ENCODE measurements at places on chromosomes 11 and 22.
A peak's percentile ranks its signal among the peaks of the same experiment; 100 is the strongest.

- no peak for DNase-seq
Observed at GRCh38 chr11:95531116-95531515, 258.5 kb downstream of the FAM76B start.

GRCh38 chr11:8477151-8477550, 116.9 kb downstream of the STK33 start:
- DNase-seq: no peak

- DNase-seq: no peak
Observed at GRCh38 chr11:1571760-1572196, 293 bp downstream of the DUSP8 start.

DNA sequence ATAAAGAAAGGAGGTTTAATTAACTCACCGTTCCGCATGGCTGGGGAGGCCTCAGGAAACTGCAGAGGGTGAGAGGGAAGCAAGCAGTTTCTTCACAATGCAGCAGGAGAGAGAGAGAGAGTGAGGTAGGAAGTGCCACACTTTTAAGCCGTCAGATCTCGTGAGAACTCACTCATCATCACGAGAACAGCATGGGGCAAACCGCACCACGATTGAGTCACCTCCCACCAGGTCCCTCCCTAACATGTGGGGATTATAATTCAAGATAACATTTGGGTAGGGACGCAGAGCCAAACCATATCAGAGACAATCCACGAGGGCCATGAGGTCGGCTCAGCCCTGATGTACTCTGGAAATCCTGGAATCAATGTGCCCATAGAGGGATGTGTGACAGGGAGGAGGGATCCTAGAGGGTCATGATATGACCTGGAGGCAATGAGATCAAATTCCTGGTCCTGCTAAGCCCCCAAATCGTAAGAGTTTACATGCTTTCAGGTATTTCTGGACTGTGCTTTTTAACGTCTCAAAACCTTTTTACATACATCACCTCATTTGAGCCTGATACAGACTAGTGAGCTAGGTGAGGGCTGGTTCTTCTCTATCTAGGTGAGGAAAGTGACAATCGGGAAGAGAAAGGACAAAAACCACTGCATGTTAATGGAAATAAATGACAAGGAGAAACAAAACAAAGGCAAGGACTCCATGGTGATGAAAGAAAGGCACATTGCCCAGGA, 19.5 kb upstream of the RASSF10 start:
- DNase-seq: no peak

DNA sequence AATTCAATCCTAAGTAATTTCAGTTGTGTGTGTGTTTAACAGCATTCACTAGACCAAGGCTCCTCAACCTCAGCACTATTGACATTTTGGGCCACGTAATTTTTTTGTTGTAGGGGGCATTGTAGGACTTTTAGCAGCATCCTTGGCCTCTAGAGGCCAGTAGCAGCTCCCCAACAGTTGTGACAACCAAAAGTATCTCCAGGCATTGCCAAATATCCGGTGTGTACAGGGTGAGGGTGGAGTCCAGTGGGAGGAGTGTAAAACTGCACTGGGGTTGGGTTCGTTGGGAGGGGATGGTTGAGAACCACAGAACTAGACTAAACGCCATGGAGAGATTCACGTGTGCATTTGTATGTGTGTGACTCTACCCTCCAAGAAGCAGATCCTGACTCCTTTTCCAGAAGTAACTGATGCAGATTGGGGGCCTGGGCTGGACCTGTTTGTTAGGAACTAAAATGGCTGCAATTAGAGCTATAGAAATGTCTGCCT, 5.9 kb upstream of the PHF21A start:
- no peak for DNase-seq

DNA sequence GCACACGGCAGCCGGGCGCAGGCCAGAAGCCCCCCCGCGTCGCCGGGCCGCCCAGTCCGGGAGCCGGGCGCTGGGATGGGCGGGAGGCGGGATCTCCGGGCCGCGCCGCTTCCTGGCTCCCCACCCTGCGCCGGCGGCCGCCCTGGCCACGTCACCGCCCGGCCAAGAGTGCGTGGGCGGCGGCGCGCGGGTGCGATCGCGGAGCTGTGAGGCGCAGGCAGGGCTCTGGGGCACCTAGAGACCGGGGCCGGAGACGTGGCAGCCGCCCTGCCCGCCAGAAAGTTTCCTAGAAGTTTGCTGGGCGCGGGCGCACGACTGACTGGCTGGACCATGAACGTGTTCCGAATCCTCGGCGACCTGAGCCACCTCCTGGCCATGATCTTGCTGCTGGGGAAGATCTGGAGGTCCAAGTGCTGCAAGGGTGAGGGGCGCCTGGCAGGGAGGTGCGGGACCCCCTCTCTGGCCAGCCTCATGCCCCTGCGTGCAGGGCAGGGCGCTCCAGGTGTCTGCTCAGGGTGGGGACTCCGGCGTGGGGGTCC, at the start of gene KDELR3:
Gene KDELR3 (plus strand): TSS at position 193 of the 539 bp plus-strand sequence. CDS start 138 bp downstream, at position 331.
- peak; percentile 53 for DNase-seq

DNA sequence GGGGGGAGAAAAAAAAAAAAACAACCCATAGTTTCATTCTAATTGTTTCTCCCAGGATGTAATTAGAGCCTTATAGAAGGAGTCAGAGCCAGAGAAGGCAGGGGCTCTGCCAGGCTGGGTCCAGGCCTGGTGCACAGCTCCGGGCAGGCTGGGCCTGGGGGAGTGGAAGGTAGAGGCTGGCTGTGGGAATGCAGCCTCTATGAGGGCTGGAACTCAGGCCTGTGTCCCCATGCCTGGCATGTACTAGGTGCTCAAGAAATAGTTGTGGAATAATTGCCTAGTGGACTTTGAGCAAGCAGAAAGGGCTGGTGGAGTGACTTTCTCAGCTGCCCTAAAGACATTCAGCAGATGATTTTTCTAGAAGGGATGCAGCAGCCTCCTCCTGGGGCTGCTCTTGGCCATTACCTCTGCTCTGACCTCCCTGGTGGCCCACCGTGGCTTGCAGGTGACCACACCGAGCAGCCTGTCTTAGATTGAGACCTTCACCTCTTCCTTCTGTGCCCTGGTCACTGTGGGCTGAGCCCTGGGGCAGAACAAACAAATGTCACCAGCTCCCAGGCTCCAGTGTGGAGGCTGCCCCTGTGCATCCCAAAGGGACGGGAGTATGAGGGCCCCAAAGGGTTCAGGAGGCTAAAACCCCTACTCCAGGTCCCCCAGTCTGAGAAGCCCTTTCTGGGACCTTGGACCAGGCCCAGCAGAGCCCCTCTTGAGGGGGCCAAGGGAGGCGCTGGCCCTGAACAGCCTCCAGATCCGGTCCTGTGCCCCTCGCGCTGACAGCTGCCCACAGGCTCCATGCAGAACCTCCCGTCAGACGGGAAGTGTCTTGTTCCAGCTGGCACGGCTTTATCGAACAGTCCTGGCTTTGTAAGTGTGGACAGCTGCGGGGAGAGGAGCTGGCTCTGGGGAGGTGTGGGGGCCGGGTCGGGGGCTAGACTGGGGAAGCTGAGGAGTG, 18.8 kb downstream of the MYEOV start:
- no peak for DNase-seq

DNA sequence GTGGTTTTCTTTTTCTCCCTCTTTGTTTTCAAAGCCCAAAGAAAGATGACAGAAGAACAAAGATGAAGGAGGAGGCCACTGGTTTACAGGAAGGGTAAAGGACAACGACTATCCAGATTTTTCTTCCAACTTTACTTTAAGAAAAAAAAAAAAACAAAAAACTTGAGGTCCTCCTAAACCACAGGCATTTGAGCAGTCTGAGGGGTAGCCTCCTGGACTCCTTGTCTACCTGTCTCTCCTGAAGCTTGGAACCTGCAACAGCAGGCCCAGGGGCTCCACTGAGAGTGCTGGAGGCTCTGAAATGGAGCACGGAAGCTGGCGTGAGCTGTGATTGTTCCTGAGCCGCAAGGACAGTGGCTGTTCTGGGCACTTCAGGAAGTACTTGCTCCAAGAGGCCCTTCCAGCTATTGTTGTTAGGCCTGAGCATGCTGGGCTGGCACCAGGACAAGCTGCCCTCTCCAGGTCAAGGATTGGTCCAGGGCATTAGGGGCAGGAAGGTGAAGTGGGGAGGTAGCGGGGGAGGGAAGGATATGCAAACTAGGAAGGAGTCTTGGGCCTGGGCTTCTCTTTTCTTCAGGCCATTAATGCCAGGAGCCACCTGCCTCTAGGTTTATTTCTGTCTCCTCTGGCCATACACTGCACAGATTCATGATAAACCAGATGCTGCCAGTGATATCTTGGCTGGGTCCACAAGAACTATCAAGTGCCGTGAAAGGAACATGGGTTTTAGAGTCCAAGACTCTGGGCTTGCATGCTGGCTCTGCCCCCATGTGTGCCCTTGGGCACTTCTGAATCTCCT, 147.3 kb downstream of the CCDC34 start:
- no peak for DNase-seq

GRCh38 chr11:11290354-11290753, 62.7 kb downstream of the CSNK2A3 start:
- DNase-seq: no peak

- no peak for DNase-seq
Observed at GRCh38 chr22:36330655-36331305, 57.0 kb downstream of the MYH9 start.

GRCh38 chr11:116446048-116446941, 326.5 kb downstream of the BUD13 start:
- no peak for DNase-seq

GRCh38 chr11:89500336-89500735, 9.2 kb upstream of the NOX4 start:
- DNase-seq: no peak

- peak; percentile 27 for DNase-seq
Observed at GRCh38 chr11:14537134-14537599, 17.0 kb upstream of the PSMA1 start.

GRCh38 chr11:129861702-129862522, 33.5 kb downstream of the NFRKB start:
- DNase-seq: no peak
